NCI-H2171 treated with DMSO at 0.1 percent for 48 hours (cell line): ENCODE measurements at places on chromosomes 16 and 17.
A peak's percentile ranks its signal among the peaks of the same experiment; 100 is the strongest.

- DNase-seq, result peak; percentile 44
These were observed 184.8 kb upstream of the GSE1 start for GRCh38 chr16:85428168-85428898.

- DNase-seq, result no peak
These were observed 754 bp upstream of the SLFN11 start for GRCh38 chr17:35373984-35374765.

- DNase-seq, result no peak
These were observed 1084.9 kb upstream of the RBFOX1 start for GRCh38 chr16:6247775-6248174.

DNA sequence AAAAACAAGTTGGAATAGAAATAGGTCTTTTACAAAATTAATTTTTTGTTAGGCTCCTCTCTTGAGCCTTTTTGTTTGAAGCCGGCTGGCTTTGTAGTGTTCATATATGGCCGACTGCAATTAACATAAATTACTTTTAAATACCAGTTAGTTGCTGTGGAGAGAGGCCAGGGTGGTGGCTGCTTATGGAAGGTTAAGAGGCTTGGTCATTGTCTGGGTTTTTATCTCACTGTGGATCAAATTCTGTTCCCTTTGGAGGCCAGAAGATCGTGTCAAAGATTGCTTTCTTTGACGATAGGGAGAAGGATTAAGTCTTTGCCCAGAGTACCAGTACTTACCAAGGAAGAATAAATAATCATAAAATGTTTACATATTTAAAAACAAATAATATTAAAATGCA lies 39.9 kb downstream of the MSI2 start:
- no peak for DNase-seq

GRCh38 chr16:46962629-46963028 lies 10.8 kb downstream of the DNAJA2 start:
- DNase-seq, result no peak

- DNase-seq, result no peak
These were observed 1576.8 kb upstream of the GOT2 start for GRCh38 chr16:60310846-60311445.

GRCh38 chr17:80499961-80500665 lies 23.7 kb upstream of the NPTX1 start:
- peak; percentile 25 for DNase-seq

DNA sequence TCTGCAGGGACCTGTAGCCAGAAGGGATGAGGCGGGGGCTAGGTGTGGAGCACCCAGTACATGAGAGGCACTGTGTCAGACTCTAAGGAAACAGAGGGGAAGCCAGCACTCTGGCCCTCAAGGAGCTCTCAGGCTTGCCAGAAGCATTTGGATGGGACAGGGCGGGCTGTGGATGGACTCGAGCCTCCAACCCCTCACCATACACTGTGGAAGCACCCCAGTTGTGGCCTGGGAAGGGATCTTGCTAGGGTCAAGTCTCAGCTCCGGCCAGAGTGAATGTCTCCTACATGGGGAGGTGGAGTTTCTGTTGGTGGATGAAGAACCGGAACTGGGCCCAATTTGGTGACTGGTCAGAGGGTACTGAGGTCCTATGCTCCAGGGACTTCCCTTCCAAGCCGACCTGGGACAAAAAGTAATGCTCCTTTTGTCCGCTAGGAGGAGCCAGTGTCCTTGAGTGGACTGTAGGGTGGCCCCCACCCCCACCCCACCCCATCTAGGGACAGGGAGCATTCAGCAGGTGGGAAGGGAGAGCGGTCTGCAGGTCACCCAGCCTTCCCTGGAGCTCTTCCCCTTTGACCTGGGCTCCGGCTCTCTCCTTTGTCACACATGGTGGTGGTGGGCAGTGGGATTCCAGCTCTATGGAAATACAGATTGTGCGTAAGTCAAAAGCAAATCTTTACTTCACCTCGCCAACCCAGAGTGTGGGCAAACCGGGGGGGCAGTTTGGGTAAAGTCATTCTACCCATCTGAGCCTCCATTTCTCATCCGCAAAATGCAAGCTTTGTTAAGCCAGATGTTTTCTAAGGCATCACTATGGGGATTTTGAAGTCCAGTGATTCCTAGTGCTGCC lies 20.4 kb upstream of the PHB1 start:
- no peak for DNase-seq

DNA sequence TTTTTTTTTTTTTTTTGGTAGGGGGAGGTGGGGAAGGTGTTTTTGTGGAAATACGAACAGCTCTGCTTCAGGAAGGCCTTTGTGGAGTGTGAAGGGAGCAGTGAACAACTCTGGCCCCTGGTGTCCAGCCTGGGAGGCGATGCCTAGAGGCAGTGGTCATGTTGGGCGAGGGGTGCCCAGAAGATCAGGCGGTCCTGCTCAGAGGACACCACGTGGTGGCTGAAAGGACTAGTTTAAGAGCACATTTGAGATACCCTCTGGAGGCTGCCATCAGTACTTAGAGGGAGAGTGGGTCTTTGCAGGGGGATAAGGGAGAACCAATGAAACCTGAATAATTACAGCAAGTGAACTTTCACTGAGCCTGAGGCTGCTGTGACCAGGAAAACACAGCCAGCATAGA lies 40.1 kb upstream of the RHOT1 start:
- no peak for DNase-seq

DNA sequence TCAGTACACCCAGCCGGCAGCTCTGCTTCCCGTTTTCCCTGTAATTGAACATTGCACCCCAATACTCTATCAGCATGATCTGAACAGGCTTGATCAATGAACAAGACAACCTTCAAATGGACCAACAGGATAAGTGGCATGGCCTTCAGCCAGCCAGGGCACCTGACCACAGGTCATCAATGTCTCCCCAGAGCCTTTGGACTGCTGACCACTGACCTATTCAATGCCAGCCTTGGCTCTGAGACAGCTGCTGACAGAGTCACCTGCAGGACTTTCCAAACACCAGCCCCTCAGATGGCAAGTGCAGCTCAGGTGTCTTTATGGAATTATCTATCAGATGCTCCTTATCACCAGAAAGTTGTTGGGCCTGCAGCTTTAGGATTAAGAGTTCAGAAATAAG lies 462.9 kb upstream of the ASIC2 start:
- DNase-seq, result no peak
